ENCODE measurements at places on chromosomes 3 and 15.

DNA sequence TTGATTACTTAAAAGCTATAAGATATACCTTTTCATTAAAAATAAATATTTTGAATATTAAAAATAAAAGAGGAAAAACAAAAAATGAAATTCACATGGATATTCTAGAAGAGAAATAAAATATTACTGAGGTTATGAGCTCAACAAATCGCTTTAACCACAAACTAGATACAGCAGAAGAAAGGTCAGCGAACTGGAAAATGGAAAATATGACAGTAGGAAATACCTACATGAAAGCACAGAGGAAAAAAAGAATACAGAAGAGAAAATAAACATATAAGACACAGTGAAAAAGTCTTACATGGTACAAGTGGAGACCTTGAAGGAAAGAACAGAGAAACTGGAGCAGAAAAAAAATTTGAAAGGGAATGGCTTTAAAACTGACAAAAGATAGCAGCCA is 33.2 kb downstream of the SCAPER start:
- no peak for DNase-seq

GRCh38 chr3:154275292-154275691 is 49.0 kb downstream of the DHX36 start:
- DNase-seq: no peak

DNA sequence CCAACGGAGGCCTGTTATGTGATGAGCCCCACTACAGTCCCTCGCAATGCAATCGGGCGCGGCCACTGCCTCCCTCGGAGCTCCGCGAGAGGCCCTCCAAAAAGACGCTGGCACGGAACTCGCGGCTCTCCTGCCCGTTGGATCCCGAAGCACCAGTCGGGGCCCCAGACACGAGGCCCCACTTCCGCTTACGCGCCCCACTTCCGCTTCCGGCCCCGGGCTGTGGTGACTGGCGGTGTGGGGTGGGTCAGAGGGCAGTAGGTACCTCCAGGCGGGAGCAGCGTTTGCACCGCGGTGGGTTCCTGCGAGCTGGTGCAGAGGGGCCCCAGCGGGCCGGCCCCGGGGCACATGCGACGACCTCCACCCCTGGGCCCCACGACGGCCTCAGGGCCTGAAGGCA is at the start of gene TOPAZ1:
Gene TOPAZ1, plus strand, starts transcription at position 181 of the 400 bp plus-strand sequence. Its CDS starts 168 bp downstream, at position 349.
- DNase-seq: no peak

DNA sequence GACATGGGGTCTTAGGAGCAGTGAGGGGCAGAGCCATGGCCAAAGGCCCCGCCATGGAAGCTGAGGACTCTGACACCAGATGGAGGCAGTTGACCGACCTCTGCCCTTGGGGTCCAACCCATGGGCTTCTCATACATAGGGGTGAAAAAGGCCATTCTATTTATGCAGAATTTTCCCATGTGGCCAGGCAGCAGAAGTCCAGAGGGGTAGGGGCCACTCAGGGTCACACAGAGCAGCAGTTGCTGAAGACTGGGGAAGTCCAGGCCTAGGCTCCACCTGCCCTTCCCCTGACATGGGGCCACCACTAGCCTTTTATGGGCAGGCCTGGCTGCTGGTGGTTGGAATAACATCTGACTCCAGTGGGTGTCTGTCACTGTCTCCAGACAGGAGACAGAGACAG is 6.4 kb downstream of the PRSS50 start:
- DNase-seq: no peak

DNA sequence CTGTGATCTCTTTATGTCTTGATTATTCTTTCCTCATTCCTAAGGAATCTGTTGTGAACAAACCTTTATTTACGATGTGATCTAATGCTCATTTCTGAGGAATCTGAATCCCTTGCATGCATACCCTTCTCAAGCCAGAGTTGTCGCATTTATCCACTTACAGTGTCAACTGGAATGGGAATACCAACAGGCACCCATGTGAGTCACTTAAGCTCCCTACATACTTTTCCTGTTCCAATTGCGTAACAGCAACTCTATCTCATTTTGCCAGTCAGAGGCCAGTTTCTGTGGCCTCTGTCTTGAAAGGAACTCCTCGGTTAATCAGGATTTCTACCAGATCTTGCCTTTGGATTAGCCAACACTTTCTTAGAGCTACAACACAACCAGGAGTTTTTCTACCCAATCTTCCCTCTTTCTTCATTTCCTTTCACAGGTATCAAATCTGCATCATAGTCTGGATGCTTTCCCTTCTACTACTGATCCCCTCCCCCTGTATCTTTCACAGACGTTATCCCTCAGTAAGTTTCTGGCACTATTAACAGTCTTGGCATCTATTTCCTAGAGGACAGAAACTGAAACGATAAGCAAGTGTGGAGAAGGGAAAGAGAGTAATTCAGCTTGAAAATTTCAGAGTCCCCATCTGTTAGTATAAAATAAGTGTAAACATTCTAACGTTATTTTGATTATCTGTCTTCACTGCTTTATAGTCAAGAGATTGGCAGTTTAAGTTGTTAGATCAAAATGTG is 66.8 kb upstream of the BCHE start:
- peak; percentile 46 for DNase-seq

- no peak for DNase-seq
Measured at GRCh38 chr3:39811561-39811960, 2.2 kb downstream of the MYRIP start.

DNA sequence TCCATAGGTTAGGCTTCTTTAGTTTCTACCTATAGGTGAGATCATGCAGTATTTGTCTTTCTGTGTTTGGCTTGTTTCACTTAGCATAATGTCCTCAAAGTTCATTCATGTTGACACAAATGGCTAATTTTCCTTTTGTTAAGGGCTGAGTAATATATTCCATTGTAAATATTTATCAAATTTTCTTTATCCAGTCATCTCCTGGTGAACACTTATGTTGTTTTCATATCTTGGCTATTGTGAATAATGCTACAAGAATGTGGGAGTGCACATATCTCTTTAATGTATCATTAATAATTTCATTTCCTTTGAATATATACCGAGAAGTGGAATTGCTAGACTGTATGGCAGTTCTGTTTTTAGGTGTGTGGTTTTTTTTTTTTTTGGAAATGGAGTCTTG is 250.9 kb upstream of the SEMA6D start:
- DNase-seq: peak; percentile 82

GRCh38 chr3:128879991-128880390 is 571 bp downstream of the ACAD9 start:
- no peak for DNase-seq

DNA sequence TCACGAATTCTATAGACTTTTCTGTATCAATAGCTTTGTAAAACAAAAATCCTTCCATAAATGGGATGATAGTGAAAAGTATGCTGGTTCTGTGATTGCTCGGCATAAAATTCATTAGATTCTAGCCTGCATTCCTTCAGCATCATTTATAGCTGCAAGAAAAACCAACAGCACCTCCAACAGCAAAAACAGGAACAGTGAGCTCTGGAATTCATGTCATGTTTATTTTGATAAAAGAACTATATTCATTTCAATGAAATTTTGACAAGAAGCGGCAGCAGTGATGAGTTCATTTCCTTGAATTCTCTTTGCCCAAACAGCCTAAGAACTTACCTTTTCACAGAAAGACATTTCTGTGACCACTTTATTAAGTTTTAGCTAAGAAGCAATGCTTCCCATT is 515.2 kb upstream of the CCDC54 start:
- peak; percentile 54 for DNase-seq

GRCh38 chr3:64166584-64167162 is 58.6 kb downstream of the PRICKLE2 start:
- DNase-seq: no peak

GRCh38 chr3:171390051-171390941 is 69.9 kb downstream of the TNIK start:
- no peak for DNase-seq

- no peak for DNase-seq
Measured at GRCh38 chr3:24520976-24521419, 26.3 kb upstream of the THRB start.

DNA sequence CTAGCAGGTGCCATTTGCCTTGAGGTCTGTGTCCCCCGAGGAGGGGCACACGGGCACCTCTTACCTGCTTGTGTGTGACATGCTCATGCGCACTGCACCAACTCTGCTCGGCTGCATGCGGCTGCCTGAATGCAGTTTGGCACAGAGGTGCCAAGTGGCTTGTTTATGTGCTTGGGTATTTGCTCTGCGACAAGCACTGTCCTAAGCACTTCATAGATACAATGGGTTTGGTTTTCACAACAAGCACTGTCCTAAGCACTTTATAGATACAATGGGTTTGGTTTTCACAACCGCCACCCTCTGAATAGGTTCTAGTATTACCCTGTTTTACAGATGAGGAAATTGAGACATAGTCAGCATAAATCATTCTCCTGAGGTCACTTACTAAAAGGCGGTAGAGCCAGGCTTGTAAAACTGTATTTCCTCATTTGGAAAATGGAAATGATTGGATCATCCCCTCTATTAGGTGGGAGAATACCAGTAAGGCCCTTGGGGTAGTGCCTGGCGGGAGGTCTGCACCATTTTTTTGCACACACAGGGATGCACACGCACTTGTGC is 487 bp downstream of the ITIH4 start:
- DNase-seq: no peak

GRCh38 chr3:52730681-52731080 is 24.8 kb downstream of the SPCS1 start:
- DNase-seq: no peak

- no peak for DNase-seq
Measured at GRCh38 chr3:39638301-39638700, 170.8 kb downstream of the MOBP start.

DNA sequence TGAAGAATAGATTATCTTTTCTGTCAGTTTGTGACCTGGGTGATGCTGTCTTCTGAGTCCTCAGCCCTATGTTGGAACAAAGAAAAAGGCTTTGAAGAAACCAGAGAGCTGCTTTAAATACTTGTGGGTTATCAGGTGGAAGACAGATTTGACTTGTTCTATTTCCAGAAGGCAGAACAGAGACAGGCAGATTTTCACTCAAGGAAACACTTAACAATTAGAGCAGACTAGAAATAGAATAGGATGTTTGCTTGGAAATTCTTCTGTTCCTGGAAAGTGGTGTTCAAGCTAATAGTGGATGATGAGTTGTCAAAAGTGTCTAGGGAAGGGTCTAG is 219.4 kb downstream of the UBE2E2 start:
- no peak for DNase-seq

- DNase-seq: peak; percentile 30
Measured at GRCh38 chr3:134652409-134652831, 1.6 kb upstream of the KY start.

GRCh38 chr15:92167451-92167850 is 226.2 kb upstream of the ST8SIA2 start:
- no peak for DNase-seq

- DNase-seq: peak; percentile 73
Measured at GRCh38 chr3:107660306-107660976, 137.7 kb downstream of the BBX start.

DNA sequence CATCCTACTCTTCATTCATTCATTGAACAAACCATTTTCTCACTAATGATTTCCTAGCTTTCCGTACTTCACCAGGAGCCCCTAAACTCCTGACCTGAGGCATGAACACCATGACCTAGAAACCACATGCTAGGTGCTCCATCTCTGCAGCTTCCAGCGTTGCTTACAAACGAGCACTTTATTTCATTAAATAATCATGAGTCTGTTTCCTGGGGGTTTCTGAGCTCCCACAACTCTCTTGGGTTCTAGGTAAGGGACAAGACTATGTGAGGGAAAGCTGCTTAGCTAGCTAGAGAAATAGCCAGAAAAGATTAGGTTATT is 1.3 kb downstream of the MAP2K1 start:
- no peak for DNase-seq

DNA sequence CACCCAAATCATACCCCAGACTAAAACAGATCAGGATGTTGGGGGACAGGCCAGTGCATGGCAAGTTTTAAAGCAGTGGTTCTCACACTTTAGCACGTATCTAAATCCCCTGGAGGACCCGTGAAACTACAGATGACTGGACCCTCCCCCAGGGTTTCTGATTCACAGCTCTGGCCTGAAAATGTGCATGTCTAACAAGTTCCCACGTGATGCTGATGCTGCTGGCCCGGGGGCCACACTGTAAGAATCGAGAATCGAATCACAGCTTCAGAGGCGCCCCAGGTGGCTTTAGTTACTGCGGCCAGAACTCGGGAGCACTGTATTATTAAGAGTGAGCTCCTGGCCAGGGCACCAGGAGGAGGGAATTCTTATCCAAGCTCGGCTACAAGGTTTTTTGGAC is 11.6 kb downstream of the ADAMTS17 start:
- no peak for DNase-seq

GRCh38 chr3:122025296-122025695 is 3.2 kb upstream of the ILDR1 start:
- DNase-seq: no peak

DNA sequence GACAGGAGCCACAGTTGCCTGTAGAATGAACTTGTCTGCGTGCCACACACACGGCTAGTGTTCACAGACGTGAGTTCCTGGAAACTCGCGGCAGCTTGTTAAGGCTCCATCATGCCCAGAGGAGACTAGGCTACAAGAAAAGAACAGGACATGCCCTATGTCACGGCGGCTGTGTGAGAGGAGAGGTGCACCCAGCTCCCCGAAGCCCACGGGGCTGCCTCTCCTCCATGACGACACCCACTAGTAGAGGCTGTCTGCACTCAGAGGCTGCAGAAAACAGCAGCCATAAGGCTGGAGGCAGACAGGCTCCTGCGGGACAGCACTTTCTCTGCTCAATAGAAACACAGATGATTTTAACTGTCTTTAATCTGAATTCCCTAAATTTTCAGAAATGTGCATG is 19.0 kb upstream of the OCA2 start:
- DNase-seq: no peak

DNA sequence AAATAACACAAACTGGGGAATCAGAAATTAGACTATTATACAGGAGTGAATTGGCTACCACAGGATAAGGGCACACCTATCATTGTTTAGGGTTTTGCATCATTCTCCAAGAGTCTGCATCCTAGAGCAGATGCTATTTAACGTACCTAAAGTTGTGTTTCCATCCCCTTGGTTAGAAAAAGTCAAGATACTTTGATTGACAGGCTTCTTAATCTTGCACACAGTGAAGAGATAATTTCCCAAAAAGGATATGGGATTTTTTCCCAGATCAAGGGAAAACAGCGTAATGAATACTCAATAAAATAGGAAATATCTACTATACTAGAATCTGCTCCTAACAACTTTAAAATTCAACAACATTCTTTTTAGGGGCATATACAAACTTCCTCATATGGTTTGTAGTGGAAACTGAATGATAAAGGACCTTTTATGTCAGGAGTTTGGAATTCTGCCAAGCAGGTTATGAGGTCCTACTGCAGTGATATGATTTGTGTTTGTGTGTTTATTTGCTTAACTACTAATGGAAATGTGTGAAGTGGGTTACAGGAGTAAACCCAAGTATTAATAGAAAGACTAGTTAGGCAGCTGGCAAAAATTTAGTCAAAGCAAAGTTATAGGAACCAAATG is 124.1 kb upstream of the MME start:
- no peak for DNase-seq

Data from ELR (cell line).